ENCODE measurements at places on chromosomes 5 and 9.

DNA sequence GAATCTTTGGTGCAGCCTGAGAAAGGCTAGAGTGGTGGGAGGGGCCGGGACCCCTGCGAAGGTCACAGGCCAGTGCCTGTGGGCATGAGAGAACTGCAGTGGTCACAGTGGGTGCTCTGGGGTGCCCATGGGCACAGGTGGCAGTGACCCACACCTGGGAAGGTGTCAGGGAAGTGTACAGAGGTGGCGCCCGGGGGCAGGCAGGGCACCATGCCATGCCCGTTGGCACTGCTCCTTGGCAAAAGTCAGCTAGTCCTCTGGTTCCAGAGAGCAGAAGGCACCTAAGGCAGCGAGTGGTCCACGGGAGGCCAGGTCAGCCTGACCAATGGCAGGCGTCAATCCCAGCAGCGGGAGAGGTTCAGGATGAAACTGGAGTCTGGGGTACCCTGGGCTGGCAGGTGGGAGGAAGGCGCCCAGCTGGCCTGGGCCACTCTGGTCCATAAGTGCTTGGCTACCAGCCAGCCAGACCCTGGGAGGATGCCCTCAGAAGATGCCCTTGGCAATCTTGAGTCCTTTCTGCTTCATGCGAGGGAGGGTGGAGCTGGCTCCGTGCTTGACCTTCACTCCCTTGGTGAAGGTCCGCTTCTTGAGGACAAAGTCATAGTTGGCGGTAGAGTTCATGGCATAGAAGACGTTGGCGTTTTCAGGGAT, 22.8 kb downstream of the RALGDS start:
- no peak for DNase-seq

DNA sequence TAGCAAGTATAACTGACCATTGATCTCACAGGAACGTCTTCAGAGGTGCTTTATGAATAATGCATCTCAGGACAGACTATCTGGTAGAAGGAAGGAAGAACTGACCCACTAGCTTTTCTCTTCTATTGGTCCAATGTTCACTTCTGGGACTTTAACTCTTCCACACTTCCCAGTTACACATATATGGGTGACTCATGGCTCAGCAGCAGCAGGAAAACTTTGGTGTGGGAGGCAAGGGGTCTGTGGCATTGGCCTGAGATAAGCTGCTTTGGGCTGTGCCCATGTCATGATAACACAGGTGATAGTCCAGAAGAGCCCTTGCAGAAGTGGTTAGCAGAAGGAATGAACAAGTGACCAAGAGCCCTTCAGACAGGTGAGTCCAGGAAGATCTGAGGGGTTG, 148.8 kb downstream of the RAB3C start:
- no peak for DNase-seq

DNA sequence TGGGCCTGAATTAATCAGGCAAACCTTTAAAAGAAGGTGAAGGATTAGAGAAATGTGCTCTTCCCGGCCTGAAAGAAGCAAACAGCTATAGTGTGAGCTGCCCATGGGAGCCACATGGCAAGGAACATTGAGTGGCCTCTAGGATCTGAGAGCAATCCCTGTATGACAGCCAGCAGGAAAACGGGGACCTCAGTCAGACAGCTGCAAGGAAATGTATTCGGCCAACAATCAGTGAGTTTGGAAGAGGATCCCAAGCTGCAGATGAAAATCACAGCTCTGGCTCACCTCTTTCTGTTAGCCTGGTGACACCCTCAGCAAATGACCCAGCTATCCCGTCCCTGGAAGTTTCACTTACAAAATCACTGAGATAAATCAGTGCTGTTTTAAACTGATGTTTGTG, 309.2 kb downstream of the SH3GL2 start:
- DNase-seq: no peak

DNA sequence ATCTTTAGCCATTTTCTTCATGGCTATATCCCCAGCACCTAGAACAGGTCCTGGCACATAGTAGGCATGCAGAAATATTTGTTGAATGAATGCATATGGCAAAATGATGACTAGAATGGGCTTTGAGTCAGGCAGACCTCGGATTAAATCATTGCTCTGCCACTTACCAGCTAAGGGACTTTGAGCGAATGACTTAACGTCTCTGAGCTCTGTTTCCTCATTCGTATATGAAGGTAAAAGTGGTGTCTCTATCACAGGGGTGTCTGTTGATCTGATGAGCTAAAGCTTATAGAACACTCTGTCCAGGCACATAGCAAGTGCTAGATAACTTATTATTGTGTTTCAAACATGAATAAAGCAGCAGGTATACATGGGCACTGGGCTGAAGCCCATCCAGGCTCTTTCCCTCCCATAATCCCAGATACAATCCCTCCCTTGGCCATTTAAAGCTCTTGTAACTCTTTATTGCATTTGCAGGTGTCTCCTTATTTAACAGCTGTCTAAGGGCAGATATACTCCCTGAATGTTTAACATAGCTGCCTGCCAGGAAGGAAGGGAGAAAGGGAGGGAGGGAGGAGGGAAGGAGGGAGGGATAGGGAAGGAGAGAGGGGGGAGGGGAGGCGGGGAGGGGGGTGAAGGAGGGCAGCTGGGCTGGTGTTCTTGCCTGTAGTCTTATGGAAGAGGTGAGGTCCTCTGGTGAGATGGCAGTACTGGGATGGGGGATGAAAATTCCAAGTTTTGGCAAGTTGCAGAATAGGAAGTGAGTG, 23.2 kb upstream of the STXBP1 start:
- DNase-seq: no peak

DNA sequence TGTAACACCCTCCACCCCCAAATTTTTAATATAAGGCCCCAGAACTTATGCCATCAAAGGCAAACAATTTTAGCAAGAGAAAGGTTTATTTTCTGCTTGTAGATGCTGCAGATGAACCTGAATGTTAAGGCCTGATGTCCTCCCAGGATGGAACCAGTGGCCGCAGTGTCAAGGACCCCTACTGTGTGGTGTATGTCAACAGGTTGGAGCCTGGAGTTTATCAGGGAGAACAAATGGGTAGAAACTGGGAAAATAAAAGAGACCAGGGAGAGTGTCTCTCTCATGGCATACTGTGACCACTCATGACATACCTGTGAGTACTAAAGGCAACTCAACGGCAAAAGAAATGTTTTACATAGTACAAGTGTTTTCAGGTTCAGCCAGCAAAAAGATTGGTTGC, 34.5 kb upstream of the LMNB1 start:
- DNase-seq: no peak

GRCh38 chr5:98349251-98349989, 424.0 kb upstream of the RGMB start:
- DNase-seq: no peak

DNA sequence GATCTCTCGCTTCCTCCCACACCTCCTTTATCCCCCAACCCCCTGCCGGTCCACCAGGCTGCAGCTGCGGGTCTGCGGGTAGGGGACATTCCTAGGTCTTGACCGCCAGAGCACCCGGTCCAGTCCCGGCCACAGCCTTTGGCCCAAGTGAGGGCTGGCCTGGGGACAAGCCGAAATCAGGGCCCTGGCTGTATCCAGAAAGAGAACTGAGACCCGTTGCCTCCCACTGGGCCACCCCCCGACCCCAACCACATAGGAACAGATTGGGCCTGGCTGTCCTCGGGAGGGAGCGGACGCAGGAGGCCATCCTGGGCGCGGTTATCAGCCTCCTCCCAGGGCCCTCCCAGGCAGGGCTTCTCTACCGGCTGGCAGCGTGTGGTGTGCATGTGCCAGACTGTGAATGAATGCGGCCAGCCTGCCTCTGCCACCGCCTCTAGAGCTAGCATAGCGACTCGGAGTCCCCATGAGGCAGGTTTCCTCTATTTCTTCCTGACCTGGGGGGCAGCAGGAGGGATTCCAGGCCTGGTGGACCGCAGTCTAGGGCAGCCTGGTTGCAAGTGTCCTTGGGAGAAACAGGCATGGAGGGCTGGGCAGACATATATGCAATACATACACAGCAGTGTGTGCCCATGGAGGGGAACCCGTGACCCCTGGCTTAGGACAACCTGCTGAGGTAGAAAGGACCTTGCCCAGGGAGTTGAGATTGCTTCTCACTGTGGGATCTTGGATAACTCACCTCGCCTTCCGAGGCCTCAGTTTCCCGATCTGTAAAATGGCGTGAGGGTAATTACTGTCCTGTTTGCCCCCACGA, 1.2 kb downstream of the N4BP3 start:
- peak; percentile 41 for DNase-seq

- DNase-seq: no peak
Observed at GRCh38 chr5:61435368-61435767, 103.3 kb downstream of the ZSWIM6 start.

GRCh38 chr9:98217255-98217654, 24.8 kb upstream of the CORO2A start:
- no peak for DNase-seq

DNA sequence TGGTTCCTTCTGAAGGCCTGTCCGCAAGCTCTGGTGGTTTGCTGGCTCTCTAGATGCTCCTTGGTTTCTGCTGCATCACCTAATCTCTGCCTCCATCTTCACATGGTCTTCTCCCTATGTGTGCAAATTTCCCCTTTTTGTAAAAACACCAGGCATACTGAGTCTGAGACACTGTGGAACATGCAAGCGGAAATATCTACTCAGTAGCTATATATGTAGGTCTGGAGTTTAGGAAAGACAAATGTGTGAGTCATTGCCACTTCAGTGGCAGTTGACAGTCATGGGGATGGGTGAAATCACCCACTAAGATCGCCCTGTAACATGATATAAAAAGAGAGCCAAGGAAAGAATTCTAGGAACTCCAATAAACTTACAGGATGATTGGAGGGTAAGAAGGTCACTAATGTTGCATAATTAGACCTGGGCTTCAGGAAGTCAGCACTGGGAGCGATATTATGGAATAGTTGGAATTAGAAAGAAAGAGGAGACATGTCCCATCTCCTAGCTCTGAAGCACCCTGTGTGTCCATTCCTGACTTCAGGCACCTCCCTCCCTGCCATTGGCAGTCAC, 22.7 kb upstream of the UBLCP1 start:
- no peak for DNase-seq

DNA sequence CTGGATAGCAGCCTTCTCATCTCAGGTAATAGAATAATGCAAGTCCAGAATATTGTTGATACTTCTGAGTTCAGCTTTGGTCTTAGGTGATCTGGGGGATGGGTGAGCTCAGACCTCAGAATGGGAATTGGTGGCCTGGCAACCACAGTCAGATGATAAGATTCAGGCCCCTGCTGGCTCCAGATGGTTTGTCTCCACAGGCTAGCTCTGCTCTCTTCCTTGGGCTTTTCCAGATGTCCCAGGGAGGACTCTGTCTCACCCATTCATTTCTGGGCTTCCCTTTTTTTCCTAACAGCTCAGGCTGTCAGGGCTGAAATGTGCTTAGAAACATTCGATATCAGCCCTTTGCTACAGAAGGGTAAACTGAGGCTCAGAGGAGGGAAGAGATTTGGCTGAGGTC, 17.6 kb upstream of the TNFSF15 start:
- DNase-seq: no peak

DNA sequence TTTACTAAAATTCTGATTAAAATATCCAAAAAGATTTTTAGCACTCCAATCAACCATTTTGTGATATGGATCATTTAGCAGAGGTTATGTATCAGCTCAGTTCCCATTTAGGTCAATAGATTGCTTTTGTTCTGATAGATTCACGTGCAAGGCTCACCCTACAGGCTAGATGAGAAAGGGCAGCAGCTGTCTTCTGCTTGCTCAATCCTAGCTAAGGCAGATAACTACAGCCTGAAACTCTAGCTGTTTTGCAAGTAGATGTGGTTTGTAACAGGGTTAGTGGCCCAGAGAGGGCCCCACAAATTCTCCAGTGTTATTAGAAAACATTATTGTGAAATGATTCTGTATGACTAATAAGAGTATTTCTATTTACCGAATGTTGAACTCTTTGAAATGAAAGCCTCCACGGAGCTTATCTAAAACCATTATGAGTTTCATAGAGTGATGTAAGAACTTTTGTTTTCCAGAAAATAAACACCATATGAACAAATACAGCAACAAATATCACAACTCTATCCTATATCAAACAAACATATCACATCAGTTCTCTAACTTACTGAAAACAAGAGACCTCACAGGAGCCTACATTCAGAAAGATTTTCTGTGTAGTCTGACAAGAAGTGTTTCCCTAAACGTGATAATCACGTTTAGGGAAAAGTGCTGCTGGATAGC, 841.9 kb upstream of the ACO1 start:
- no peak for DNase-seq
